ENCODE measurements at places on chromosomes 1 and 21.

DNA sequence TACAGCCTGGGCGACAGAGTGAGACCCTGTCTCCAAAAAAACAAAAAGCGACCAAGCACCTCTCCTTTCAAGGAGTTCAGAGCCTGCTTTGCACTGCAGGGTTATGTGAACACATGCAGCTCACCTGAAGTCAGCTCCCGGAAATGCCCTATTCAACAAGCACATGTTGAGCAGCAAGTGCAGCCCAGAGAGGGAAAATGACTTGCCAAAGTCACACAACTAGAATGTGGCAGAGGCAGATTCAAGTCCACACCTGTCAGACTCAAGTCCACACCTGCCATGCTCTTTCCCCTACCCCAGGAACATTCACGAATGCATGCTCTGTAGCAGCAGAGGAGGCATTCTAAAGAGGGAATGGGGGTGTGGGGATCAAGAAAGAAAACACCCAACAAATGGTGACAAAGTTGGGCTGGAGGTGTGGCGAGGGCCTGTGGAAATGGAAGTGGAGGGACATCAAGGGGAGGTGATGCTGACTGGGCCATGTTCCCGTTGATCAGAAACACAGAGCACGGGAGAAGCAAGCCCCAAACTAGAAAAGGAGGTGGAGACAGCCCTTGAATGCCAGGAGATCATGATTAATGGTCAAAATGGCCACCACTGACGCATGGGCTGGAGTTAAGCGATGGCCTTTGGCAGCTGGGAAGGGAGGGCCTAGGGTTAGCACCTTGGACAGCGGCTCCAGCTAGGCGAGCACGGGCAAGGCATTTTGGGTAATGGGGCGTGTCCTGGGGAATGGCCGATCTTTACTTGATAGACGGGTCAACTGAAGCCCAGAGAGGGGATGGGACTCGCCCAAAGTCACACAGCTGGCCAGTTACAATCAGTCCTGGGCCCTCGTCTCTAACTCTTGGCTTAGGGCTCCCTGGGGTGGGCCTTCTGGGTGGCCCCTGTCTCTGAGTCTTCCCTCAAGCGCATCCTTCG lies 21.5 kb downstream of the RAP1GAP start:
- DNase-seq = no peak

GRCh38 chr21:39111931-39112550 lies 71.2 kb downstream of the PSMG1 start:
- DNase-seq = no peak

DNA sequence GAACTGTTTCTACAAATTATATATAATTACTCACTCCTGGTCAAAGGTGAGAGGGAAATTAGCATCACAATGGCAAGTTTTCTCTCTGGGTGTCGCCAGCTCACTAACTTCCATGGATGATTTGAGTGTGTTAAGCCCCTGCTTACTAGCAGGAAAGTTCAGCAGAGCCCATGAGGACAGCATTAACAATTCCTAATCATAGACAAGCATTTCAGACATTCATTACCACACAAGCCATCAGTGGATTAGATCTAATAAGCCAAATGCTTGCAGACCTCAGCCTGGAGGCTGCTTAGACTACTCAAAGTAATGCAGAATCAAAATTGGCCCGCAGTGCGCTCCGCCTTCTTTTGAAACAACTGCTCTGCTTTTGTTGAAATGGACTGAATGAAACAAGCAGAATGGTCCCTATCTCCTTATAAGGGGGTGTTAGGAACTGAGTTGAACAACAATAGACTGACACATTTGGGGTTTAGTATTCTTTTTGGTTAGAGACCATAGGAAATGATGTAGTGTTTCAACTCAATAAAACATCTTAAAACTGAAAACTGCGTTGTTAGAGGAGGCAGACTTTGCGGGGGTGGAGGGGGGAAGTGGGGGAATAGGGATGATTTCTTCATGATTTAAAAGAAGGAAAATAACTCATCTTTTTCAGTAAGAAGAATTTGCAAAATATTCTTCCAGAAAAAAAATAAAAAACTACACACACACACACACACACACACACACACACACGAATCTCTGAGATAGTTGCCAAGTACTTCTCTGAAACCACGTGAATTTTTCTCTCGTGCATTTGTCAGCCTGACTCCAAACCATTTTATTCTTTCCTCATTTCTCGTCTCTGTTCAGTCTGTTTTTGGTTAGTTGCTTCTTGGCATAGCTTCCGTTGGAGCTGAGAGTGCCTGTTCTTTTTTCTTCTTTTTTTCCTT lies 54.6 kb downstream of the GORAB start:
- peak; percentile 50 for DNase-seq

DNA sequence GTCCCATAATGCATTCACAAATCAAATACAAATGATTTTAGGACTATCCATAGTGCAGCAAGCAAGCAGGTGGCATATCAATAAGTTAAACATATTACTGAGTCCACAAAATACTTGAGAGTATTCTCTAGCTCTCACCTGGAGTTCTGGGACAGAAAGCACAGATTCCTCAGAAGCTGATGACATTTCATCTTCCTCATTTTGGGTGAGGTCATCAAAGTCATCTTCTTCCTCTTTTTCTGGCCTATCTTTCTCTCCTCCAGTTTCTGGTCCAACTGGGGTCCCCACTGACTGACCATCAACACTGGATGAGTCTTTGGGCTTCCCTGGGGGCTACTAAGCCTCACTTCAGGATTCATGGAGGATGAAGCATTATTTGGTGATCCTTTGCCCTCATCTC lies 38.9 kb downstream of the YY1AP1 start:
- no peak for DNase-seq

- no peak for DNase-seq
These were observed 17.4 kb upstream of the METTL18 start for GRCh38 chr1:169812131-169812530.

DNA sequence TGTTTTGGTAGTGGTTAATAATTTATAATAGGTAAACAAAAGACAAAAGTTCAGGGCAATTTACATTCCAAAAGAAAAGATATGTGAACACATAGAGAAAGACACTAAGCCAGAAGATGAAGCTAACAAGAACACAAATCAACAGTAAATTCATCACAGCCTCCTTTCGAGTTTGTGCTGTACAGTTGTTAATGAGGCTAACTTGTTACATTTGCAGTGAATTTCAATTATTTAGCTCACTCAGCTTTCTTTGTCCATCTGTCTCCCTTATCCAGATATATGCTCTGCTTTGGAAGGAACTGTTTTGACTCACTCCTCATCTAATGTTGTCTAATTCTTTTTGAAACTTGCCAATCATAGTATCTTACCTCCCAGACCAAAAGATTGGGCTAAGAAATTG lies 423.3 kb upstream of the OLFM3 start:
- DNase-seq = no peak

DNA sequence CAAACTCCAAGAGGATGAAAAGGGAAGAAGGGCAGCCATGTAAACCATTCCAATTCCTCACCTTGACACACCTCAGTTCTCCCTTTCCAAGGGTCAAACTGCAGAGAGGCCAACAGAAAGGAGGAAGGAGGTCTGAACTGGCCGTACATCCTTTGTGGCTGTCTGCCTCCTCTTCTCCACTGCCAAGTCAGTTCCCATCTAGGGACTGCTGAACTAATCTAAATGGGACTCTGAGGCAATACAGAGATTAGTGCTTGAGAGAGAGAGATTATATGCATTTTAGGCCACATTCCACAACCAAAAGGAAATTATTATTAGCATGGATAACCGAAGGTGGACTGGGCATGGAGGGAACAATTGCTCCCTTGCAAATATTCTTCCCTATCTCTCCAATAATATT lies 2.7 kb downstream of the ARHGEF11 start:
- DNase-seq = no peak

- DNase-seq = no peak
These were observed 32.8 kb downstream of the LRRC8B start for GRCh38 chr1:89557445-89557825.

DNA sequence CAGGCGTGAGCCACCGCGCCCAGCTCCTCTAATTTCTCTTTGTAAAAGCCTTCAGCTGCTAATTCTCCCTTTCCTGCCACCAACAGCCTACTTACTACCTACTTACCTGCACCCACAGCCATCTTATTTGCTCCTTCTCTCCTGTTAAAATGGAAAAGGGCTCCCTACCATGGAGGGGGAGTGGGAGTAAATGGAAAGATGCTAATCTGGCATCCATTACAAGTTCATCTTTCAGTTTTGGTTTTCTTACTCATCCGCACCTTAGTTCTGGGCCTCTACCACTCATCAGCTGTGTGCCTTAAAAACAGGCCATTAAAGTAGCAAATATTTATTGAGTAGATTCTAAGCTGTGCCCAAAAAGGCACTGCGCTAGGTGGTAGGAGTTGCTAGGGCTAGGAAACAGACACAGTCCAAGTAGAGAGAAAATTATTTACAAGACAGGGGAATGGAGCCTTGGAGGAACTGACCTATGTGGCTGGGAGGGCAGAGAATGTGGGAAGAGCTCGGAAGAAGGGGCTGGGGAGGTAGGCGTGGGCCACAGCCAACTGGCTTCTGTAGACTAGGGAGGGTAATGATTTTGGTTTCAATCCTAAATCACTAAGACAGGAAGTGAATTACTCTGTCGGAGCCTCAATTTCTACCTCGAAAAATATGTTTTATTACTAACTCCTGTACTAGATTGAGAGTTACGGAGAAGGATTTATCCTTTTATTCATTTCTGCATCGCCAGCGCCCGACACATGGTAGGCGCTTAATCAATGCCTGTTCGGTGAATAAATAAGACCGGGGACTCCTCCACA lies 685 bp upstream of the DDI2 start:
- peak; percentile 42 for DNase-seq

GRCh38 chr21:23471877-23472276 lies 2135.4 kb downstream of the MRPL39 start:
- no peak for DNase-seq

GRCh38 chr1:218642033-218642948 lies 297.2 kb downstream of the TGFB2 start:
- DNase-seq = no peak

GRCh38 chr1:205001162-205001561 lies 41.9 kb upstream of the CNTN2 start:
- no peak for DNase-seq

DNA sequence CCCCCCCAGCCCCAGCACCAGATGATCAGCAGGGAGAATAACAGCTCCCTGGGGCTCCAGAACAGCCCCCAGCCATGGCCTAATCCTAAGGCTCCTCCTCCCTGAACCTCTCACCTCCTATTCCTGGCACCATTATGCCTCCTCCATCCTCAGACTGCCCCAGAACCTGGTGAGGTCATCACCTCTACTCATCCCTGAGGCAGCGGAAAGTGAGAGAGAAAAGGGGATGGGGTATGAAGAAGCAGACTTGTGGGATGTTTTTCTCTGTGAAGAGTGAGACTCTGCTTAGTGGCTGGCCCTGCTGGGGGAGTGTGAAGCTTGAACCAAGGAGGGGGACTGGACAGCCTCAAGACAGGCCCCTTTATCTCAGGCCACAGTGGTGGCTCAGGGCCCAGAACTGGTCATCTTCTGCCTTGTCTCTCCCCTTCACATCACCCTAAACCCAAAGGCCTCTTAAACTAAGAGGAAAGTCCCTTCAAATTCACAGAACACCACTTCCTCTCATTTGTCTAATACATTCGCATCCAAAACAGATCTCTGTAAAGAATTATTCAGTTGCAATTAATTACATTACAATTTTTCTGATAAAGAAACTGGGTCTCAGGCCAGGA lies 2.2 kb upstream of the PPM1J start:
- DNase-seq = no peak

DNA sequence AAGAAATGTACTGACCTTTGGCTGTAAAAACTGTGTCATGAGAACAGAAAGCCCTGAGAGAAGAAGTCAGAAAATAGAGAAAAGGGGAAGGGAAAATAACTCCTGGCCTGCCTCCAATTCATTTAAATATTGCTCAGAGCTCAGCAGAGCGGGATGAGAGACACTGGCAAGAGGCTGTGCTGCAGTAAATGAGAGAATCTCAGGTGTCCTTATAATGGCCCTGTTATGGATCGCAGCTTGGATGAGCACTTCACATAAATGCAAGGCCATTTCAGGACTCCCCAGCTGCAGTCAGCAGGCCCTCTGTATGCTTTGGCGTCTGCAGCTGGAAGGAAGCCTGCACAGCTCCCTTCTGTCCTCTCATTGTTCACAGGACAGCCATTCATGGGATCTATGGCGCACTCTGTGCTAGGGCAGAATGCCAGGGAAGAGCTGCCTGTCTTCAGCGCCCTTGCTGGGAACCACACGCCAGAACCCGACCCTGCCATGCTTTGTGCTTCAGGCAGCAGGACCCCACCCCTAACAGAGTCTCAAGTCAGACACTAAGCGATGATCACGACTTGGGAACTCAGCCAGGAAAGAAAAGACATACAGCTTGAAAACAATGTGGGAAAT lies 20.7 kb upstream of the ABCB10 start:
- DNase-seq = peak; percentile 70

- DNase-seq = no peak
These were observed 38.3 kb downstream of the ELK4 start for GRCh38 chr1:205593532-205593931.

DNA sequence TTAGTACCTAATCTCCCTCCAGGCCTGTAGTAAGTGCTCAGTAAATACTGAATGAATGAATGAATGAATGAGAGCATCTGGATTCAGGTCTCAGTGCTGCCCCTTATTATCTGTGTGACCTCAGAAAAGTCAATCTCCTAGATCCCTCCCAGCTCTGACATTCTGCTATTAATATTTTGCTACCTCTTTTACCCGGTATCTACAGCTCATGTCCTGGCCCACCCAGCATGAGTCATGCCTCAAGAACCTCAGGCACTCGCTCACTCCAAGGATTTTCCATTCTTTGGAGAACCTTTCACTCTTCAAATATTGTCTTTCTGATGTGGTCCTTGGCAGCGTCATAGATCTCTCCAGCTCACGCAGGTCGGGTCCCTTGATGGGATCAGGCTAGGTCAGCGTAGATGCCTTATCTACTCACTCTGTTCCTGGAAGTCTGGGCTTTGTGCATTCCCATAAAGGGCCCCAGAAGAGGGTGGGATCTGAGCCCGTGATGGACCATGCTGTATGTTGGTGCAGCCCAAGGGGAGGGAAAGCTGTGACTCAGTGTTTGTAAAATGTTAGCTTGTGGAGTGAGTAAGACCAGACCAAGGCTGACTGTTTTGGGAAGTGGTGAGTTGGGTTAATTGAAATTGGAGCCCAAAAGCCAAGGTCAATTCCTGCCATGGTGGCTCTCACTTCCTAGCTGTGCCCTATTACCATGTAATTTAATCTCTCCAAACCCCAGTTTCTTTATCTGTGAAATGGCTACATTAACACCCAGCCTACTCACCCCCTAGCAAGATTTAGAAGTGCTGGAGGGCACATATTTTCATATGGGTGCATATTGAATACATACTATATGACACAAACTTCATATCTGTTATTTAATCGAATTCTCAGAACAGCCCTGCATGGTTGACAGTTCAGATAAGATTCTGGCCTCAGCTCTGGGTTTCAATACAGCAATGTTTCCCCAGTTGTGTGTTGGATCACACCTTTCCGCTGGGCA lies 214.1 kb upstream of the USP24 start:
- DNase-seq = peak; percentile 34

All from left ventricle myocardium superior (tissue), 1 donor.